WTC11 (cell line): ENCODE measurements at places on chromosomes 3 and 15. TPM values are rescaled to one million over a fixed set of nuclear protein-coding genes. Genes with fewer than 3 reads are reported as not detected.

DNA sequence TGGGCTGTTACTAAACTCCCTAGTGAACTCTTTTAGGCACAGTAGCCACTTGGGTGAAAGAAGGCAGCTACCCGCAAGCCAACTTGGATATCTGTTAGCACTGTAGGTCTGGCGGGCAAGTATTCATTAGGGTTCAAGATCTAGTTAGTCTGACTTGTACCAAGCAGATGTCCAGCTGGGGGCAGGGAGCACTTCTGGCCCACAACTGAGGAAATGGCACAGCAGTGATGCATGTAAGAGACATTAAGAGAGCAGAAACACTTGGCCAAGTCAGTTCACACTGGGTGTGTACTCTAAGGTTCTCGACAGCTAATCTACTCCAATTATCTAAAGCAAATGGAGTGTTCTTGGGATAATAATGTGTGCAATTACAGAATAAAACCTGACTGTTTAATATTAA lies 131.7 kb downstream of the CTNNB1 start:
- peaks cover 39% of the 10 kb centered on the region for H3K4me1 ChIP-seq
- H3K27me3 ChIP-seq = no peaks in the 10 kb centered on the region
- DNase-seq = no peak
- H3K27ac ChIP-seq = no peak overlapping the region
- H3K36me3 ChIP-seq = no peaks in the 10 kb centered on the region
- H3K4me3 ChIP-seq = no peak overlapping the region

DNA sequence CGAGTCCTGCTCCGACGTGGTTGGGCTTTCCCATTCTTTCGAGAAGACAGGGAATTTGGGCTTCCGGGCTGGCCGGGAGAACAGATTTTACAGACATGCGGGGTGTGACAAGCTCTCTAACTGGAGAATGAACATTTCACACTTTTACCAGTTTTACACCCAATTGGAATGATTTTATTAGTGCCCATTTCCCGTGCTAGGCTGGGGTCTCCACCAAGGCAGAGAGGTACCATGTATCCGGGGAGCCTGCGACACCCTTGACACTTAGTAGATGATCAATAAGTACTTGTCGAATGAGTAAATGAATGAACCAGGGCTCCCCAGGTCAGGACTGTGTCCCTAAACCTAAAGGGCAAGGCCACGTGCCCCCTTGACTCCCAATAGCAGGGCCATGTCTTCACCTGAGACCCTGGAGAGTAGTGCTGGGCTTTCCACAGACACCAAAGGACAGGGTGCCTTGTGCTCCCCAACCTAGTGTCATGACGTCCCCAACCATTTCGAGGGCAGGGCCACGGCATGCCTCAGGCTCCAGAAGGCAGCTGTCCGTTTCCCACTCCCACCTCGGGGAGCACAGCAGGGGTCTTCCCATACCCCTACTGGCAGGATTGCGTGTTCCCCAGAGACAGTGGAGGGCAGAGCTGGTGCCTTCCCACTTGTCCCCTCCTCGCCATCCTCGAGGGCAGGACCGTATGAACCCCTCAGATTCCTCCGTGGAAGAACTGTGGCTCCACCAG lies 679 bp upstream of the MYD88 start:
- H3K27ac ChIP-seq = peak overlapping the region; percentile 89
- peak; percentile 52 for DNase-seq
- H3K4me3 ChIP-seq = peak overlapping the region; percentile 88
- H3K36me3 ChIP-seq = peaks cover 18% of the 10 kb centered on the region
- H3K27me3 ChIP-seq = no peaks in the 10 kb centered on the region

Gene SCG3
- 31.5 to 32.3 TPM (median 32.1 TPM) in 3 replicates for total RNA-seq

Gene MGLL
- 0.73 to 0.96 TPM (median 0.94 TPM) in 3 replicates for total RNA-seq

Gene TM4SF4
- total RNA-seq = 0.92 to 2.0 TPM (median 1.4 TPM) in 3 replicates

- no peaks in the 10 kb centered on the region; the same call in 1 of the 2 replicates for H3K27me3 ChIP-seq
- no peak overlapping the region for H3K4me3 ChIP-seq
These were observed 21.2 kb upstream of the PIGZ start for GRCh38 chr3:196989721-196990262.

- H3K27me3 ChIP-seq = no peaks in the 10 kb centered on the region
- H3K36me3 ChIP-seq = no peaks in the 10 kb centered on the region
- no peak for DNase-seq
- H3K4me1 ChIP-seq = peaks cover 63% of the 10 kb centered on the region
- H3K4me3 ChIP-seq = no peak overlapping the region
These were observed 44.5 kb upstream of the PDZRN3 start for GRCh38 chr3:73669260-73669659.

DNA sequence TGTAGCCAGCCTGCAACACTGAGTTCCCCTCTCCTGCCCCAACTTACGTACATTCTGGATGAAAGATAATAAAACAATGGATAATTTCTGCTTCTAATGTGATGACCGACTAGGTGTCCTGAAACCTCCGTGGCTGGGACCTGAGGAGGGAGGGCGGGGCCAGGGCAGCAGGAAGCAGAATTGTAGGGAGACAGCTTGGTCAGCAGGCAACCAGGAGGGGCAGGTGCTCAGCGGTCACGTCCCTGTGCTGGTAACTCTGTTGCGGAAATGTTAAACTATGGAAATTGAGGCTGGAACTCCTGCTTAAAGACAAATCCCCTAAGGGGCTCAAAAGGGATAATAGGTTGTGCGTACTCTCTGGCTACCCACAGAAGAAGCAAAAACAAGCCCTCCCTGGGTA lies 30.4 kb downstream of the SLC6A20 start:
- H3K4me1 ChIP-seq = peaks cover 11% of the 10 kb centered on the region; the same call in 1 of the 2 replicates
- no peak overlapping the region for H3K27ac ChIP-seq
- no peak for DNase-seq
- no peak overlapping the region for H3K4me3 ChIP-seq

DNA sequence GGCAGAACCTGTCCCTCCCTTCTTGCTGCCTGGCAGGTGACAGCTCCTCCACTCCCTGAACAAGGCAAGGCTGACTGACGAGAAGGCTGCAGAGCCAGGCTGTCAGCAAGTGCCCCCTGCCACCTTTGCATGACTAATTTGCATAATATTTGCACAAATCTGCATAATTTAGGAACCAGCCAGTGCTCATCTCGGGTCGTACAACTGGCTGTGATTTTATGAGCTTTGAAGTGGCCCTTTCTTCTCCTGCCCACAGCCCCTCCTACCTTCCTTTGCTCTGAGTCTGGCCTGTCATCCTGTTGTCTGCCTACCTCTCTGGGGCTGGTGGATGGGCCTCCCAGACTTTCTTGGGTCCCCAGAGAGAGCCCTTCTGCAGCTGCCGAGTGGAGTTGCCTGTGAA lies 58.9 kb downstream of the LINGO1 start:
- H3K4me3 ChIP-seq = no peak overlapping the region
- peak overlapping the region; percentile 53; the same call in 1 of the 2 replicates for H3K27ac ChIP-seq
- H3K4me1 ChIP-seq = peaks cover 13% of the 10 kb centered on the region

DNA sequence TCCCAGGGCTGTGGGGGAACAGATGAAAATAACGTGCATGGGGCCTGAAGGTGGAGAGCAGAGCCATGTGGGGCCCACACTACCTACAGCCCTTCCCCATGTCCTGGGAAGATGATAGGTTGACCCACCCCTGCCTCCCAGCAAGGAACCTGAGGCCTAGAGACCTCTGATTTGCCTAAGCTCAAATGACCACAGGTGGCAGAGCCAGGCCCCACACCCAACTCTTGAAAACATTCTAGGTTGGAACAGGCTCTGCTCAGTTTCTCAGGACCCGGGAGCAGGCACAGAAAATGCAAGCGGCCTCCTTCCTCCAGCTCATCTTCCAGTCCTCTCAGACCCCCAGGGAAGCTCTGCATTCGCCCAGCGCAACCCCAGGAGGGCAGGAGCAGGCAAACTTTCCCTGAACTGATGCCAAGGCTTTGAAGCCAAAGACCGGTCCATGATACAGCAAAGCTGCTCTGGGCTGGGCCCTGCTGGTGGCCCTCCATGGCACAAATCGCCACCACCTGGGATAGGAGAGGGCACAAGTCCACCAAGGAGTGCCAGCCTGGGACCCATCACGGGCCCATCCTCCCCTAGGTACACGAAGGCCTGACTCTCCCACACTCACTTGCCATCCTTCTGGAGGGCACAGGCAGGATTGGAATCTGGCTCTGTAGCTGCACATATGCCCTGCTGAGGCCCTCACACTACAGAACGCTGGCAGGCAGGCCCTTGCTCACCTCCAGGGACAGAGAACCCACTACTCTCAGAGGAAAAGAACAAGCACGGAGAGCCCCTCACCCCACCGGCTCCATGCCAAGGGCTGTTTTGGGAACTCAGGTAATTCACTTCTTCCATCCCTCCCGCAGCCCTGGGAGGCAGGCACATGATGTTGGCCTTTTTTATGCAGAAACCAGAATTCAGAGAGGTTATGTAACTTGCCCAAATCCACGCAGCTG lies 51.0 kb upstream of the FURIN start:
- H3K27ac ChIP-seq = no peak overlapping the region
- peaks cover 38% of the 10 kb centered on the region for H3K4me1 ChIP-seq
- no peaks in the 10 kb centered on the region for H3K27me3 ChIP-seq

DNA sequence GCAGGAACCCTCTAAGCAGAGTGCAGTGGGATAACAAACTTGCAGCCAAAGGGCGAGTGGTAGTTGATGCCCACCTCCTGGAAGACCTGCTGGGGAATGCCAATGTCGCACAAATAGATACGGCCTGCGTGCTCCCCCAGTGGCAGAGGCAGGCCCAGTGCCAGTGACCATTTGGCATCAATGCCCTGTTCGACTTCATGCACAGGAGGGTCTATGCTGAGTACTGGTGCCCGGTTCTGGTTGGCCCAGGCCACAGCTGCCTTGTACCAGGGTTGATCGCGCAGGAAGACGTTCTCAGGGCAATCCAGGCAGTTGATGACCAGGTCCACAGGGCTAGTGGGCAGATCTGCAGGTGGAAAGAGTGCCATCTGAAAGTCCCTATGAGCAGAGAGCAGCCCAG lies 17.0 kb downstream of the CLK3 start:
- DNase-seq = no peak
- no peak overlapping the region for H3K27ac ChIP-seq
- no peak overlapping the region for H3K4me3 ChIP-seq
- no peaks in the 10 kb centered on the region for H3K4me1 ChIP-seq
- H3K27me3 ChIP-seq = no peaks in the 10 kb centered on the region

DNA sequence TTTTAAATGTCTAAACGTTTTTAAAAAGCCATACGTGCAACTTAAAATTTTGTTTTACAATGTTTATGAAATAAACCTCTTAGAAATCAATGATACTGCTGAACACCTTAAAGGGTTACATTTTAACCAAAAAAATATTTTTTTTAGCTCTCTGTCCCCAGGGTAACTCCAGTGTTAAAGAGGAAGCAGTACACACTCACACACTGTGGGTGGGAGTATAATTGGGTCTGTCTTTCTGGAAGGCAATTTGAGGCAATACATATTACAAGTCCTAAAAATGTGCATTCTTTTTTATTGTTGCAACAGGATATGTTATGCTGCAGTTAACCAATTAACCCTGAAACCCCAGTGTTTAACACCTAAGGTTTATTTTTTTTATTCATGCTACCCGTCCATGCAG lies 34.1 kb downstream of the WHAMM start:
- DNase-seq = no peak
- H3K36me3 ChIP-seq = no peaks in the 10 kb centered on the region
- H3K4me3 ChIP-seq = no peak overlapping the region
- H3K27ac ChIP-seq = no peak overlapping the region
- H3K27me3 ChIP-seq = no peaks in the 10 kb centered on the region

GRCh38 chr3:113439606-113440005 lies 1.7 kb downstream of the CFAP44 start:
- H3K36me3 ChIP-seq = no peaks in the 10 kb centered on the region
- DNase-seq = no peak
- no peak overlapping the region for H3K4me3 ChIP-seq
- H3K27ac ChIP-seq = no peak overlapping the region
- peaks cover 3% of the 10 kb centered on the region; the same call in 1 of the 2 replicates for H3K27me3 ChIP-seq

Gene ZKSCAN7
- total RNA-seq = 8.3 to 9.4 TPM (median 8.9 TPM) in 3 replicates

Gene SHC4
- total RNA-seq = 0.44 to 0.63 TPM (median 0.46 TPM) in 3 replicates

DNA sequence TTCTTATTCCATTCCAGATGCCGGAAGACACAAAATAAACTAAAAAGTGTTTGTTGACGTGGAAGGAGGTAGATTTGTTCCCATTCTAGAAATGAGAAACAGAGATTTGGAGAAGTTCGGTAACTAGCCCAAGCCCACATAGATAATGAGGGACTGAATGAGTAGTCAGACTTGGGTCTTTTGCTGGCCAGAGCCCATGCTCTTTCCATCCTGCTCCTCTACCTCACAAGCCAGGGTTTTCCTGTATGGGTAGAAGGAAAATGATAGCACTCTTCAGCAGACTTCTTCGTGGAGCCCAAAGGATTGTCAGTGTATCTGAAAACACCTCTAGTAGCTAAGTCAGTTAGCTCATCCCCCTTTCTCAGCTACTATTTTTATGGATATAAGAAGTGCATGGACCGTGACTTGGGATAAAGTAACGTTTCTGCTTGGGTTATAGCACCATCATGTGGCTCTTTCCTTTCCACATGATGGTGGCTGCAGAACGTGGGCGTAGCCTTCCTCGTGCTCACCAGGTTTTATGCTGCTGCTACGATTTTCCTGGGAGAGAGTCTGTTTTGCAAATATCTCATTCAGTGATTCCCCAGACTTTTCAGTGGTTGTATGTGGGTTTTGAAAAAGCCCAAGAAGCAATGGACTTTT lies 84.6 kb downstream of the DGKG start:
- no peak overlapping the region for H3K4me3 ChIP-seq
- H3K36me3 ChIP-seq = no peaks in the 10 kb centered on the region
- H3K27ac ChIP-seq = no peak overlapping the region

Gene ATP2B2
- total RNA-seq = 0.48 to 0.62 TPM (median 0.57 TPM) in 3 replicates

DNA sequence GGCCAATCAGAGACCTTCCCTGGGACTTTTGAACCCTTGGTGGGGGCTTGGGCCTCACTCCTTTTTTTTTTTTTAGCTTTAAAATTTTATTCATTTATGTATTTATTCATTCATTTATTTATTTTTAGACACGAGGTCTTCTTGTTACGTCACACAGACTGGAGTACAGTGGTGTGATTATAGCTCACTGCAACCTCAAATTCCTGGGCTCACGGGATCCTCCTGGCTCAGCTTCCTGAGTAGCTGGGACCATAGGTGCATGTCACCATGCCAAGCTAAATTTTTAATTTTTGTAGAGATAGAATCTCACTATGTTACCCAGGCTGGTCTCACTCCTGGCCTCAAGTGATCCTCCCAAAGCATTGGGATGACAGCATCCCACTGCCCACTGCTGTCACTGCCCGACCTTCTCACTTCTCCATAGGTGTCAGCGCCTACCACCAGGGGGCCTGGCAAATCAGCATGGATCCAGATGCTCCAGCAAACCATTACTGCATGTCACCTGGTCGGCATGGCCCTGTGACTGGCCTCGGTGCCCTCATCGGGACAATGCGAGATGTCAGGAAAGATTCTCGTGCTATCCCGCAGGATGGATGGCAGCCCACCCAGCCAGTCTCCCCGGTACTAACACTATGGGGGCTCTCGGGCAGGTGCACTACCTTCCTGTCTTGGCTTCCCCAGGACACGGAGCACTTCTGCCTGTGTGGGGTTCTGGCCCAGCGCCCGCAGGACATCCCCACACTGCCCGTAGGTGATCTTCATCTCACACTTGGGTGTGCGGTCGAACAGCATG lies 3.0 kb downstream of the MYL3 start:
- H3K4me1 ChIP-seq = no peaks in the 10 kb centered on the region
- peaks cover 3% of the 10 kb centered on the region; the same call in 1 of the 2 replicates for H3K27me3 ChIP-seq
- H3K4me3 ChIP-seq = no peak overlapping the region
- H3K27ac ChIP-seq = no peak overlapping the region
- no peaks in the 10 kb centered on the region for H3K36me3 ChIP-seq
- DNase-seq = peak; percentile 53
